Trophoblast cell (in vitro differentiated cells and primary cell): ENCODE measurements at places on chromosomes 11 and 22.

DNA sequence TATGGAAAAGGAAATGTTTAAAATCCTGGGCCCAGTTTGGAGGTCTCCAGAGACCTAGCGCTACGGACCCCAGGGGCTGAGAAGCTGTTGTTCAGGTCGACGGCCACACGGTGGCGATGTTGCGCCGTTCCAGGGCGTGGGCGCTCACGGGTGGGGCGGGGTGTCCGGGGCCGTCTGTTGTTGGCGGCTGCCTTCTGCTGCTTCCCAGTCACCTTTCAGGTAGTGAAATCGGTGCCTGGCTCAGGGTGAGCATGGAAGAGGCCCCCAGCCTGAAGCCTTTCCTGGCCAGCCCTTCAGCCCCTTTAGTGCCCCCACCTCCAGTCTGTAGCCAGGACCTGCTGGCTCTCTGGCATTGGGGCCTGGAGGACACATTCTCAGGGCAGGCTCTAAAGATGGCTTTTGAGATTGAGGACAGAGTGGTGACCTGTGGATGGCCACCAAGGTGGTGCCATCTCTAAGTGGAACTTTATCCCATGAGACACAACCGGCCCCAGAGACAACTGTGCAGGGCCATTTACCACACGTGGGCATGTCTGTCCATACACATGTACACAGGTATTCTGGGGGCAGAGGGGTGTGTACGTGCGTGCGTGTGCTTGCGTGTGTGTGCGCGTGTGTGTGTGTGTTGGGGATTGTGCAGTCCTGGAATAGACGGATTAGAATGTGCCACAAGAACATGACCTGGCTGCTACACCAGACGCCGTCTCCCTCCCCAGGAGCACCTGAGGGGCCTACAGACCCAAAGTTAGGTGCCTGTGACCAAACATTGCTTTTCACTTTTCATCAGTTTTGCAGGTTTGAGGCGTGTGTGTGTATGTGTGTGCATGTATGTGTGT, 53.8 kb downstream of the ST14 start:
- peak; percentile 19 for DNase-seq

- peak; percentile 12 for DNase-seq
These were observed 31.7 kb upstream of the ABCC8 start for GRCh38 chr11:17508306-17508705.

DNA sequence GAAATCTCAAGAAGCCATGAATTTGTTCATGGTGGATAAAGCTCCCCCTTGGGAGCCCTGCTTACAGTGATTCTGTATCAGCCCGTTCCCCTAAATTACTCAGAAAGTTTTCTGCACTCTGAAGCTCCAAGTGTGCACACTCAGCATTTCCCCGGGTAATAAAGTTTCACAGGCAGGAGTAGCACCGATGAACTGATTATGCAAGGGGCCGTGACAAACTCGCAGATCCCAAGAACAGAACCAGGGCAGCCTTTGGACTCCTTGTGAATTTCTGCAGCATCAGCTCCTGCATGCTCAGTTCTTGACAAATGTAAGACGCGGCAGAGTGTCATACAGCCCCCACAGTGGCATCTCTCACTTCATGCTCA, 73.5 kb downstream of the COMMD9 start:
- peak; percentile 47 for DNase-seq

DNA sequence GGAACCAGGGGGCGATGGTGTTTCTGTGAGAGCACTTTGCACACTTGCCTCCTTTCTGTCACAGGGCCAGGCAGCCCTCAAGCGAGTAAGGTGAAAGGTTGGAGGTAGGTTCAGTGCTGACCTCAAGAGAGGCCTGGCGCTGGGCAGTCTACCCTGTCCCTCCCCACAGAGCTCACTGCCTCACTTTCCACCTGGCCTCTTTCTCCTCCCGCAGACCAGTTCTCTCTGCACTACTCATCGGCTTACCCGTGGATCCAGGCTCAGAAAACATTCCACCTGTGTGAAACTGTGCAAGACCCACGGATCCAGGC, 16.8 kb downstream of the APOL5 start:
- DNase-seq: no peak

GRCh38 chr11:45568049-45568448, 97.4 kb downstream of the CHST1 start:
- DNase-seq: no peak
